CD8-positive, alpha-beta memory T cell (primary cell): ENCODE measurements at places on chromosomes 1 and 21.

DNA sequence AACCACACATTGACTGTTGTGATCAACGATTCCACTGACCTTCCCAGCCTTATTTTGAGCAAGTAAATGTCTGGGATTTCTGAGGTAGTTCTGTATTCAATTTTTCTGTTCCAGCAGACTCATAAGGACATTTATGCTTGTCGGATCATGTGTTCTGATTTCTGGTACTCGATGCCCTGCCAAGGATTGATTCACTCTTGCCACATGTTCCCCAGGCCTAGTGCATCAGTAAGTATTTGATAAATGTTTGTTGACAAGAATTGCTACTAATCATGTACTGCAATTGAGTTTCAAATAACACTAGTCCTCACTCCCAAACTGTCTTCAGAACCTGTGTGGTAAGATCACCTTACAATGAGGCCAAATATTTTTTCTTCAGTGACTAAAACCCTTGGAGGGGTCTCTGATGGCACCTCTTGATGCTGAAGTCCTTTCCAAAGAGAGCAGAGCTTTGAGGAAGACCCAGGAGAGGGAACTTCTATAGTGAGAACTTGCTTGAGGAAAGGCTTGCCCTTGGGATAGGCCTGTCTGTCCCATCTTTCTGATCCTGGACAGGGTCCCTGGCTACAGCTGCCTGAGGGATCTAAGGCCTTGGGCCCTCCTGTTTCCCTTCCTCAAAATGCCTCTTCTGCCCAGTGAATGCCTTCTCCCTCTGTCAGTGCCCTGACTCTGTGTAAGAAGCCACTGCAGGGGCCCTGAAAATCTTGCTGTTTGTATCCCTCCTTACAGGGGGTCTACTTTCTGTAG, 115.8 kb upstream of the FAM78B start:
- no peak for DNase-seq

DNA sequence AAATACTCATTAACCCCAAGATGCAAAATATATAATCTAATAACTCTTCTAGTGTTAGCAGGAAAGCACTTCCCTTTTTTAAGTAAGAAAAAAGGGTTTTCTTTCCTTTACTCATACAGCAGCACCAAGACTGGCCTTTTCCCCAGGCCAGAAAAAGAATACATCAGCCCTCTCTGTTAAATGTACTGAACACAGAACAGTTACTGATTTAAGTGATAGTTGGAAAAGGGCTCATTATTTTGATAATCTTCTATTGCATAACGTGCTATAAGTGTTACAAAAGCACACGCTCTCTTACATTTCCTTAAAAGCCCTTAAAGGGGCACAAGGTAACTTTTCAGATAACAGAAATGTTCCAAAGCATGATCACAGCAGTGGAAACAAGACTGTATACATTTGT, 142.9 kb downstream of the TIAM1 start:
- DNase-seq, result no peak

DNA sequence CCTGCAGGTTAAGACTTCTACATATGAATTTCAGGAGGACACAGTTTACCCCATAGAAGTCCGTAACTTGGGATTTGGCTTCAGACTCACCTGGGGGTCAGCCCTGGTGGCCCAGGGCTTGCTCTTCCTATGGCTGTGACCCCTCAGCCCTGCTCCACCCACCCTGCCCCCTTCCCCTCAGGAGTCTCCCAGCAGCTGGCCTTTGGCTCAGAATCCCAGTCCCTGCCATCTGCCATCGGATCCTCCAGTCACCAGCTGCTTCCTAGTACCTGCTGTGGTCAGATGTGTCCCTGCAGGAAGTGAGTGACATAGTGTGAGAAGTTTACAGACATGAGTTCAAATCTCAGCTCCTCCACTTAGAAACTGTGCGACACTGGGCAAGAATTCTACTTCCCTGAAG, 332.6 kb downstream of the NPHP4 start:
- no peak for DNase-seq

DNA sequence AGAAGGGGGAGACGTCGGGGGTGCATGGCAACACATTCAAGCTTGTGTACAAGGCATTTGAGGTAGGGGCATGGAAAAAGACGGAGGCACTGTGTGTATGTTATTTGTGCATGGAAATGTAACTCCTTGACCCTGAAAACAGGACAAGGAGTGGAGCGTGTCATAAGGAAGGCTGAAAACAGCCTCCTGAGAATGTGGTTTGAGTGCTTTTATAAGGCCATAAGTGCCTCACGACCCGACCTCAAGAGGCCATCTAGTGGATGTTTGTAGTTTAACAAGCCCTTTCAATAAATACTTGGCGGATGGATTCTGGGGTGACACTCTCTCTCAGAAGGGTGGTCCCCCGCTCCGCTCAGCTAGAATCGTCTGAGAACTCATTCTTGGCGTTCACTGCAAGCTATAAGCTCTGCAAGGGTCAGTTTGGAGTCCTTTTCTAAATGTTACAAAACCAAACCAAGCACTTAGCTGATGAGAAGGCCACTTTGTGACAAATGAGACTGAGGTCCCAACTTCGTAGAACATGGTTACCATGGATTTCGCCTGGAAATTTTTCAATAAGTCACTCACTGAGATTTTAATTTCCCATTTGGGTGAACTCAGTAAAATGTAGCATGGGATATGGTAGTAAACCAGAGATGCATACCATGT, 38.8 kb upstream of the CLCA4 start:
- peak; percentile 9 for DNase-seq

- no peak for DNase-seq
Measured at GRCh38 chr1:15414445-15414983, 4.8 kb downstream of the EFHD2 start.

- no peak for DNase-seq
Measured at GRCh38 chr1:30449003-30449402, 274.4 kb downstream of the MATN1 start.

- no peak for DNase-seq
Measured at GRCh38 chr1:110490791-110491451, 28.1 kb downstream of the KCNA10 start.

DNA sequence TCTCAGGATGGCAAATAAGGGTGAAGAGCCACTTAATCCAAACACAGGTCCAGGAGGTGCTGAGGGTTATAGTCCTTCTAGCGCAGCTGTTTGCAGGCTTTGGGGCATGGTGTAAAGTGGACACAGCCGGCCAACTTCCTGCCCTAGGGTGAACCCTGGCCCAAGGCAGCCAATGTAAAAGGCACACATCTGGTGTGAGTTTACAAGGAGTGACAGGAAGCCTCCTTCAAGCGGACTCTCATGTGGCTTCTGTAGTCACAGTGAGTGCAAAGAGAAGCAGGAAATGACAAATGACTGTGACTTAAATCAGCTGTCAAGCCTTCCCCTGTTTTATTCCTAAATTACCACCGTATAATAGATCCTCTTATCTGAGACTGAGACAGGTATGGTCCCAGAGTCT, 213.0 kb downstream of the CRB1 start:
- DNase-seq, result no peak

DNA sequence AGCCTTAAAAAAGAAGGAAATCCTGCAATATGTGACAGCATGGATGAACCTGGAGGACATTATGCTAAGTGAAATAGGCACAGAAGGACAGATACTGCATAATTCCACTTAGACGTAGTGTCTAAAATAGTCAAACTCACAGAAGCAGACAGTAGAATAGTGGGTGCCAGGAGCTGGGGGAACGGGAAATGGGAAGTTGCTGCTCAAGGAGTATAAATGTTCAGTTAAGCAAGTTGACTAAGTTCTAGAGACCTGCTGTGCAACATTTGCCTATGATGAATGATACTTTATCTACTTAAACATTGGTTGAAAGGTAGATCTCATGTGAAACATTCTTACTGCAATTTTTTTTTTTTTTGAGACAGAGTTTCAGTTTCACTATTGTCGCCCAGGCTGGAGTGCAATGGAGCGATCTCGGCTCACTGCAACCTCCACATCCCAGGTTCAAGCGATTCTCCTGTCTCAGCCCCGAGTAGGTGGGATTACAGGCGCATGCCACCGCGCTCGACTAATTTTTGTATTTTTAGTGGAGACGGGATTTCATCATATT, 197.8 kb downstream of the HIVEP3 start:
- DNase-seq, result no peak

- DNase-seq, result no peak
Measured at GRCh38 chr1:231853588-231854207, 227.1 kb downstream of the DISC1 start.

- DNase-seq, result no peak
Measured at GRCh38 chr21:31892686-31893085, 19.9 kb downstream of the HUNK start.

- DNase-seq, result no peak
Measured at GRCh38 chr1:160576390-160576789, 2.9 kb downstream of the CD84 start.

DNA sequence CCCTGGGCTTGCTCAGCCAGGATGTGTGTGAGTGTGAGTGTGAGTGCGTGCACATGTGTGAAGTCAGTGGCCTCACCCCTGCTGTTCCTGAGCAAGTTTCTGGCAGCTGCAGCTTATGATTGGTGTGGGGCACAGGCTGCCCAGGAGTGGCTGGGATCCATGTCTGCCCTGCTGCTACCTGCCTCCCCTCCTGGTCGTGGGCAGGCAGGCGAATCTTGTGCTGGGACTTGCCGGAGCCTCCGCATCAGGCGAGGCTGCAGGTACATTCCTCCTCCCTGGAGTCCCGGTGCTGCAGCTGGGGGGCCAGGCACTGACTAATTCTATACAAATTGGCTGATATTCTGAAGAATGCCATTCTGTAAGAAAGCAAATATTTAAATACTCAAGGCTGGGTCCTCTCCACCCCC, 85.6 kb upstream of the WNT4 start:
- no peak for DNase-seq

DNA sequence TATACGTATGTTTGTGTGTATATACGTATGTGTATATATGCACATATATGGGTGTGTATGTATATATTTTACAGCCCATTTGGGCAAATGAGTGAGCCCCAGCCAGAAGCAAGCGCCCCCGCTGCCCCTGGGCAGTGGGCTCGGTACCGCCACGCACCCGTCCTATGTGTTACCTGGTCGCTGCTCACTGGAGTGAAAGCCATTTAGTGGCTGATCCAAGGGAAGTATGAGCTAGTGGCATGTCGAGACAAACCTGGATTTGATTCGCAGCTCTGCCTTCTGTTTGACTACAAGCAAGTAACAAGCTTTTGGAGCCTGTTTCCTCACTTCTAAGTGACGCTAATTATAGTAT, 35.8 kb upstream of the JAK1 start:
- no peak for DNase-seq

GRCh38 chr1:39214021-39214713, 9.7 kb downstream of the MACF1 start:
- DNase-seq, result no peak

- no peak for DNase-seq
Measured at GRCh38 chr1:208139434-208140045, 104.6 kb downstream of the PLXNA2 start.
